ENCODE measurements at places on chromosomes 13 and 19.

DNA sequence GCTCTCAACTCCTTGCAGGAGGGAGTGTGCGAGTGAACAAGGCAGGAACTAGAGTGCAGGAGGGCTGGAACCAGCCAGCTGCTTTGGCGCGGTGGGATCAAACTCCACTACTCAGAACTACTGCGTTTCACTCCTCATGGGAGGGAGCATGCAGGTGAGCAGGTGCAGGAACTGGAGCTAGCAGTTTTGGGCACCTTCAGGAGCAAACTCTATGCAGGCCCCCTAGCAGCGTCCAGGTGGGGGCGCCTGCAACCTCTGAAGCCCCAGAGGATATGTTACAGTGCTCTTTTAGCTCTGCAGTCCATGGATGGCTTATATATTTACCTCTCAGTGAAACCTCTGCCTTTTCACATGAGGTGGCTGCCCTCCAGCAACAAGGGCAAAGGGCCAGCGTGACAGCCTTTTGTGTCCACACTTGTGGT is 1303.4 kb downstream of the PCDH9 start:
- peak; percentile 39 for DNase-seq

- DNase-seq = peak; percentile 90
Measured at GRCh38 chr19:44657211-44657921, 13.7 kb downstream of the PVR start.

GRCh38 chr19:33287927-33288326 is 14.4 kb downstream of the CEBPA start:
- no peak for DNase-seq

GRCh38 chr13:89518289-89519077 is 1829.0 kb upstream of the MIR17HG start:
- DNase-seq = no peak

DNA sequence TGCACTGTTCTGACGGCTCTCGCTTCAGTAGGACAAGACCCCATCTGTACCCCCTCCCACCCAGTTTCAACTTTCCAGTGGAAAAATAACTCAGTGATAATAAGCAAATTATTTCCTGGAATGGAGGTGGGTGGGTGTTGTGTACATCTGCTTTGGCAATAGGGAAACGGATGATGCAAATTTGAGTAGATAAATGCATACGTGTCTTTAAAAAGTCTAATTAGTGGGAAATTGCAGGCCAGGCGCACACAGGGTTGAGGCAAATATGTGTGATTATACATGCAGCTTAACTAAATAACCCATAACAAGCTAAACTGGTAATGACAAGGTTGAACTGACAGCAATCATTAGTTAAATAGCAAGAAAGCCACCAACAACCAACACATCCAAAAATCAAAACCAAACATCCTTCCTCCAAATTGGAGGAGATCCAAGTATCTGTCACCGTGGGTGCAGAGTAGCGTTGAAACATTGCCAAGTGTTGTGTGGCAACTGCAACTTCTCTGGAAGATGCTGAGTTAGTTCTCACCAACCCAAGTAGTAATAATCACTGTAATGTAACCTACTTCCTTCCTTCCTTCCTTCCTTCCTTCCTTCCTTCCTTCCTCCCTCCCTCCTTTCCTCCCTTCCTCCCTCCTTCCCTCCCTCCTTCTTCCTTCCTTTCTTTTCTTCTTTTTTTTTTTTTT is 54.6 kb downstream of the TRPM4 start:
- peak; percentile 51 for DNase-seq

Data from OCI-M1 (cell line).